H1 (cell line): ENCODE measurements at places on chromosomes 7 and 10.

DNA sequence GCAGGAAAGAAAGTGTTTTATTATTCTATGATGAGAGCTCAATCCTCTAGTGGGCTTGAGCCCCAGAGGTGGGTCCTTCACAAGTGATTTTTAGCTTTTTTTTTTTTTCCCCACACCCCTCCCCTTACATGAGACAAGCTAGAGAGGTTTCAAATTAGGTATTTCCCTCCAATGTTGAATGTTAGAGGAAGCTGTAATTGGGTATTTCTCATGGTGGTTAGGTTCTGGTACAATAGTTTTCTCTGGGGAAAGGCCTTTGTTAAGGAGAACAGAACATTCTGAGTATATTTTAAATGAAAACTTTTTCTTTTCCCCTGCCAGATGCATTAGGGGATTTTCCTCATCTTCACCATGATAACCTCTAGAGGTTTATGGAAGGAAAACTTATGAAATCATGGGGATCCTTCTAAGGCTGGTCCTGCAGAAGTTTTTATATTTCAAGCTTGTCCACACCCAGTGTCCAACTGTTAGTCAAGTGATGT lies 1039.7 kb downstream of the NRG3 start:
- no peak for DNase-seq

GRCh38 chr7:20895563-20895962 lies 108.9 kb upstream of the SP8 start:
- DNase-seq = no peak

DNA sequence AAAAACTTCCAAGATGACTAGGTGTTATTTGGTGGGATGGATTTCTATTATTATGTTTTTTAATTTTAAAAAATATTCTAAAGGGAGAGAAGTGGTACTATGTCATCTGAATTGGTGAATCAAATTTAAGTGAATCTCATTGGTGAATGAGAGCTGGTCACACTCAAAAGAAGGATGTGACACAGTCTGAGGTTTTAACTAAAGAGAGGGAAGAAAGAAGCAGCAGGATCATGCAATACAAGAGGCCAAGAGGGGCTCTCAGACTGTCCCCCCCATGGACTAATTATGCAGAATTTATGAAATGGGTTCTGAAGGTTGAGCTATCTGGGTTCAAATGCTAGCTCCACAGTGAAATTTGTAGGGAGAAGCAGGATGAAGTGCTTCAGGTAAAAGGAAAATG lies 16.2 kb downstream of the MACC1 start:
- no peak for DNase-seq

DNA sequence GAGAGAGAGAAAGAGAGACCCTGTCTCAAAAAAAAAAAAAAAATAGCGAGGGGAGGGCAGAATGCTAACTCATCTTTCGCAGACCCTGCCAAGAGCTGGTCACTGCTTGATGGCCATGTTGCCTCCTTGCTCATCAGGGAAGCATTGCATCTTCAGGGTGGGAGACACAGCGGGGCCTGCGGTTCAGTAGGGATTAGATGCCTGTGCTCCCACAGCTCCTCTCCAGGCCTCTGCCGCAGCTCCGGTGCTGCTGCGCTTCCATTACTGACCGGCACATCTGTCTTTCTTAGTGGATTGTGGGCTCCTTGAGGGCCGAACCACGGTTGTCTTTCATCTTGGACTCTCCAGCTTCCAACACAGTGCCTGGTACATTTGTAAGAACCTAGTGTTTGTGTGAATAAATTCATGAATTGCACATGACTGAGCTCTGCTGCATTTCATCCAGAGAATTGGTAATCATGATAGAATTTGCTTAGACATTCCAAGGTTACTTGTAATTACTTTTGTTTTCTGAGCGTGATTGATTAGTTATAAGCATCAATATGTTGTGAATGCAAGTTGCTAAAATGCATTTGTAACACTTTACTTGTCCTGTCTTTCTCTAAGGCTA lies 16.8 kb downstream of the HK1 start:
- DNase-seq = no peak

DNA sequence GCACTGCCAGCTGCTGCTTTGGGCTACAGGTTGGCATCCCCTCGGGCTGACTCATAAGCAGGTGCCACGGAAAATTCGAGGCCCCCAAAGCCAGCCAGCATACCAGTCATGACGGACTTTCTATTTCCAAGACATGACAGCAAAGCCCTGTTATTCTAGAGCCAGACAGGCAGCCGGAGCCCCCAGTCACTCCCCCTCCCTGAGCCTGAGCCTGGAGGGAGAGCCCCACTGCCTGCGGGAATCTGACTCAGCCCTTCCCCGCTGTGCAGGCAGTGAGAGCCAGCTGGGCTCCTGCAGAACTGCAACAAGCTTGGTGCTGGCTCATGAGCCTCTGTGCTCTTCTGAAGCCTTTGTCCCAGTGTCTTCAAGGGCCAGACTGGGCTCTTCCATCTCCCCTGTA lies 15.8 kb downstream of the BTBD16 start:
- DNase-seq = no peak

- no peak for DNase-seq
These were observed 256.1 kb downstream of the ARHGAP21 start for GRCh38 chr10:24467605-24468004.

- DNase-seq = no peak
These were observed 81.2 kb downstream of the PARP12 start for GRCh38 chr7:139981511-139981895.

DNA sequence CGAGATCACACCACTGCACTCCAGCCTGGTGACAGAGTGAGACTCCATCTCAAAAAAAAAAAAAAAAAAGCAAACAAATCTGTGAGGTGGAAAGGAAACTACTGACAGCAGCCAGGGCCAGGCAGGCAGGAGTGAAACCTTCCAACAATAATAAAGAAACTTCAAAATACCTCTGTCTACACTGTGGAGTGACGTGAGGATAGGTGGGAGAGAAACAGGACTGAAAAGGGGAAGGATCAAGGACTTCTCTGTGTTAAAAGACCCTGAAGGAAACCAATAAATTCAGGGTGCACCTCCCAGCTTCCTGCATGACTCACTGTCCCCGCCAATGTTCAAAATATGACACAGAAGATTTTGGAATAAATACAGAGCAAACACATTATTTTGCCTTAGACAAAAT lies 82.9 kb downstream of the KIAA1549 start:
- no peak for DNase-seq

DNA sequence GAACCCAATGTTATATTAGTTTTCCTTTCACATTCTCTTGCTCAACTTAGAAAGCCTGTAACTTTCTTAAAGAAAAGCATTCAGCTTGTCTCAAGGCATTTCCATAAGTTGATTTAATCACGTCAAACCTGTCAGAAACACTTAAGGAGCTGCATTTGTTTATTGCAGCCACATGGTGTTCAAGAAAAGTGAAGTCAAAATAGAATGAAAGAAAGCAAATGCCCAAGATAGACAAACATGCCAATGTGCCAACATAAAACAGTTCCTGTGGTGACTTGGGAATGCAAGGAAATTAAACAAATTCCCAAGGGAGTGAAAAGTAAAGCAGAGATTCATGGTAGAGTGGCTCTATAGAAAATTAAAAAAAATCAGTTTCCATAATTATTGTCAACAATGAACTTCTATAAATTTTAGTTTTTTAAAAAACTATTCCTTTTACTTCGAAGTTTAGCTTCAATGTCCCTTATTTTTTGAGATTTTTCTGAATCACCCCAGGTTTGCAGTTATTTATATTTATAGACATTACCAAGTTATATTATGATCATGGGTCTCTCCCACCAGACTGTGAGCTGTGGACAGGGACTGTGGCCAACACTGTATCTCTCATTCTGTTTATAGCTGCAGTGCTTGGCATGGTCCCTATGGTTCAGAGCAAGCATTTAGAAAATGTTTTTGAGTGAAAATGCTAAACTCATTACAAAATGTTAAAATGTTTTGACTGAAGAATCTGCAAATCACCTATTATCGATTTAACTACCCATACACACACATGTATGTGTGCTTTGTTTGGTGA lies 887.4 kb downstream of the REEP3 start:
- DNase-seq = no peak

DNA sequence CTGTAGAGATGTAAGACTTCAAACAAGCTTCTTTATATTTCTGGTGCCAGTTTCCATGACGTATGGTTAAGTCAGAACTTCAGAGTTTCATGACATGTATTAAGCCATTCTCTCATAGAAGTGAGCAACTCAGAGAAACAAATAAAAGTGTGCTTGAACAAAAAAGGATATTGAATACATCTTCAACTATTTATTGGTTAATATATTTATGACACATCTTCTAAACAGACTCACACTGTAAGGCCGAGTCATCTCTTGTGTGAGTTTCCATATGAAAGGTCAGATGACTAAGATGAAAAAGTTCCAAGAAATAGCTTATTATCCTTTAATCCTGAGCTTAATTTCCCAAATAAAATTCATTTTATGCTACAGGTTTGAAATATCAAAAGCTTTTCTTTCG lies 105.5 kb upstream of the CSTF2T start:
- DNase-seq = no peak

DNA sequence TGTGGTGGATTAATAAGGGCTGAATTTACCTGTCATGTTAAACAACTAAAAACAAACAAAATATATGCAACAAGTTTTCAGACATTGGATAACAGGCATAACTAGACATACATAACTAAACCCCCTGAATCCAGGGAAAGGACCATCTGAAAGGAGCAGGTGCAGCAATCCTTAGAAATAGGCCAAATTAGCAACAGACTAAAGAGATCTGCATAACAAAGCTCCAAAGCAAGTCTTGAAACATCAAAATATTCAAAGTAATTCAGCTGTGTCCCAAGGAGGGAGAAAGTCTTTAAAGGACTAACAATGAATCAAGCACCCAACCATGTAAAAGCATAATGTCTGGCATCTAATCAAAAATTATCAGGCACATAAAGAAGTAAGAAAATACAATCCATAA lies 475.1 kb downstream of the GRID1 start:
- no peak for DNase-seq

- DNase-seq = no peak
These were observed 24.4 kb downstream of the CSGALNACT2 start for GRCh38 chr10:43162604-43163003.

GRCh38 chr10:61795551-61795950 lies 105.9 kb upstream of the ARID5B start:
- no peak for DNase-seq

- DNase-seq = peak; percentile 36
These were observed 163.6 kb downstream of the PIP4K2A start for GRCh38 chr10:22550732-22551131.

- no peak for DNase-seq
These were observed 187.4 kb upstream of the GRB10 start for GRCh38 chr7:50970092-50970491.

DNA sequence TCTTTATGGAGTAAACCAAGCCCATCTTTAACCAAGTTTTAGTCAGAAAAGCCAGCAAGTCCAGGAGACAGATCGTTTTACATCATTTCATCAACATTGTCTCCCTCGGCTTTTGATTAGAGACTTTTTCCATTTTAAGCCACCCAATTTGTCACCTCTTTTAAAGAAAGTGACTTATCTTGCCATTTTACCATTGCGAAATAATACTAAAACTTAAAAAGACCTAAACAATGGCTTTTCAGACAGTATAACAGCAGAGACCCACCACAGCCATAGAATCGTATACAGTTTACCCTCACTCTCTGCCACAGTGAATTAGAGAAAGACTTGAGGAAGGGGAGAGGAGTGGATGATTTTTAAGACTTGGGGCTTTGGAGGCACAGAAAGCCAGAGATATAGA lies 359.7 kb upstream of the C7orf33 start:
- no peak for DNase-seq

GRCh38 chr10:48791267-48791928 lies 106.7 kb downstream of the WDFY4 start:
- no peak for DNase-seq

DNA sequence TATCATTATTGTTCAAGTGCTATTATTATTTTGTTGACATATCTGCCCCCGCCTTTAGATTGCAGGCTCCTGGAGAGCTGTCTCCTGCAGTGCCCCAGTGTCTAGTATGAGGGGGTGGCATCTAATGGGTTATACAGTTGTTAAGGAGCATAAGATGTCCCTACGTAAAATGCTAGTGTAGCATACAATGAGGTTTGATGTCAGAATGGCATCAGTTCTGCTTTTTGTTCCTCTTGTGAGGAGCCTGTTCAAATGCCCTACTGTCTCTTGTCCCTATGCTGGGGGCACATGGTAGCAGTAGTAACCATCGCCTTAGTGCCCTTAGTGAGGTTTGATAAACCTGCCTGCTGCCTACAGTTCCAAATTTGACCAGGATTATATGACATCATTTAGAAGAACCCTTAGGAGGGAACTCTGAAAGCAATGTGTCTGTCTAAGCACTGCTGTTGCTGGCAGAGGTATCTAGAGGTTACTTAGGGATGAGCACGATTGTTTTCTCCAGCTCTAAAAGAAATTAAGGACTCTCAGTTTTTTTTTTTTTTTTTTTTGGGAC lies 9.7 kb downstream of the CREM start:
- DNase-seq = no peak

- DNase-seq = no peak
These were observed 158.6 kb upstream of the CHRM2 start for GRCh38 chr7:136709876-136710275.

DNA sequence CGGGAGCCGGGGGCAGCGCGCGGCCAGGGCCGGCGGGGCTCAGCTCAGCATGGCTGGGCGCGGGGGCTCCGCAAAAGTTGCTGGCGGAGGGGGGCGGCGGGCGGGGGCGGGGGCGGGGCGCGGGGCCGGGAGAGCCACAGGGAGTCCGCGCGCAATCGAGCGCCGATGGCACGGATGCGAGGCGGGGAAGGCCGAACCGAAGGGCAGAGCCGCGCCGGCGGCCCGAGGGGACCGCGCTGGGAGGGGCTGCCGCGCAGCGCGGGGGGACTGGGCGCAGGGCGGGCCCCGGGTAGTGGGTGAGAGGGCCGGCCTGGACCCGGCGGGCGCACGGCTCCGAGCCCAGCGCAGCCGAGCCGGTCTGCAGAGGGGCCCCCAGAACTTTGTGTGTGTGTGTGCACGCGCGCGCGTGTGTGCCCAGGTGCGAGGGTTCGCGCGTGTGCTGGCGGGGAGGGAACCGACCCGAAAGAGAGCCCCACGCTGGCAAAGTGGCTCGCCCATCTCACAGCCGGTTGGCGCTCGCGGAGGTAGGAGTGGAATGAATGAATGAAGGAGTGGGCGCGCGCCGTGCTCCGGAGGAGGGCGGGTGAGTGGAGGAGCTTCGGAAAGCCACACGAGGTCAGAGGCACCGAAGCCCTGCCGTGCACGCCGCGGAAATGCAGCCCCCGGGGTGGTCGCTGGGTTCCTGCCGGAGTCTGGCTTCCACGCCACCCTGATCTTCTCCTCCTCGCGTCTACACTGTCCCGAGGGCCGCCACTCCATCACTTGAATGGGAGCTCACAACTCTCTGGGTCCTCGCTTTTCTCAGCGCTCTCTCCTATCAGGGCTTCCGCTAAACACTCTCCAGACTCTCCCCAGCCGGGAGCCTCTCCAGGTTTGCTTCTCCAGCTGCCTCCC lies at the start of gene HIPK2:
Gene HIPK2 (minus strand): TSS at position 51 of the 894 bp plus-strand sequence. CDS start 375 bp downstream, outside the sequence.
- DNase-seq = no peak

DNA sequence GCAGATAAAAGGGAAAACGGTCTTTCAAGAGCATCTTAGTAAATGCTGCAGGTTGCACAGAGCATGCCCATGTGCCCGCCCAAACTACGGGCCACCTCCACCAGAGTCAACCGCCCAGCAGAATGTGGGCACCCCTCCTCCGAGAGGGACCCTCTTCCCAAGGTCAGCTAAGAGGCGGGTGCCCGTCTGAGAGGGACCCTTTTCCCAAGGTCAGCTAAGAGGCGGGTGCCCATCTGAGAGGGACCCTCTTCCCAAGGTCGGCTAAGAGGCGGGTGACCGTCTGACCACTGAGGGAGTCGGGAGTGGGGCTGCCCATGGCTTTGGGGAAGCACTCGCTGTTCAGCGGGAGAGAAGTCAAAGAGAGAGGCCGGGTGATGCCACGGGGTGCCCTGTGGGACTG lies 113.1 kb downstream of the PTPRN2 start:
- no peak for DNase-seq
